ENCODE measurements at places on chromosomes 3 and 15.

- peak; percentile 54 for DNase-seq
Measured at GRCh38 chr15:62391641-62392262, 226.7 kb upstream of the C2CD4B start.

DNA sequence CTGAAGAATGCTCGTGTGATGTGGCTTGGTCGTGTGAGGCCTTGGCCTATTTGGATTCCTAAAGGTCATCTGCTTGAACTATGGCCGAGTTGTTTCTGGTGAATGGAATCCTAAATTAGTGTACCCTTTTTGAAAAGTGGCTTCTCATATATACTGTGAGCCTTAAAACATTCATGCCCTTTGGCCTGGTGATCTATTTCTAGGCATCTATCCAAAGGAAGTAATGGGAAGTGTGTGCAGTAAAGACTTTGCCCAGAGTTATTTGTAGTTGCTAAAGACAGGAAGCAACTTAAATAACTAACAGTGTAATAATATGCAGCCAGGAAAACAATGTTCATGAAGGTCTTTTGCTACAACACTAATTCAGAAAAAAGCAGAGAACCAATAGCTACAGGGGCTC lies 3.0 kb downstream of the DGKG start:
- no peak for DNase-seq

GRCh38 chr3:16427103-16427965 lies 86.2 kb downstream of the RFTN1 start:
- DNase-seq, result no peak

GRCh38 chr3:168585544-168585943 lies 489.8 kb upstream of the GOLIM4 start:
- DNase-seq, result no peak

- no peak for DNase-seq
Measured at GRCh38 chr3:74501007-74501406, 113.5 kb downstream of the CNTN3 start.

- DNase-seq, result no peak
Measured at GRCh38 chr15:73395671-73396070, 26.9 kb upstream of the HCN4 start.
